ENCODE measurements at places on chromosomes 2 and 18.

GRCh38 chr2:227739351-227739750, 6.3 kb upstream of the SCYGR8 start:
- DNase-seq = no peak

DNA sequence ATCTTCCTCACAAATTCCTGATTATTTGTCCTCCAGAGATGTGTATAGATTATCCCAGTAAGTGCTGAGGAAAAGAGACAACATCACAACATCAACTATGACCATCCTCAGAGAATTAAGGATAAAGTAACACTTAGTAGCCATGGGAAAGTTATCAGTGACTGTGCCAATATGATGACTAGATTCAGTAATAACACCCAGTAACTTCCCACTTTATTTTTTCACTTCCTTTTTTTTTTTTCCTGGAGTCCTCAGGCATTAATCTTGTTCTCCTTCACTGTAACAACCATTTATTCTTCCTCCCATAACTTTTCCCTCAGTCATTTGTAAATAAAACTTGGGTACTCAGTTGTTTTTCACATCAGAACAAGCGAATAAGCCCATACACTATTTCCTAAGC, 16.7 kb upstream of the PID1 start:
- no peak for DNase-seq

GRCh38 chr18:46346213-46346612, 242.0 kb downstream of the HAUS1 start:
- DNase-seq = no peak

GRCh38 chr2:6832596-6833299, 33.0 kb downstream of the CMPK2 start:
- DNase-seq = no peak

DNA sequence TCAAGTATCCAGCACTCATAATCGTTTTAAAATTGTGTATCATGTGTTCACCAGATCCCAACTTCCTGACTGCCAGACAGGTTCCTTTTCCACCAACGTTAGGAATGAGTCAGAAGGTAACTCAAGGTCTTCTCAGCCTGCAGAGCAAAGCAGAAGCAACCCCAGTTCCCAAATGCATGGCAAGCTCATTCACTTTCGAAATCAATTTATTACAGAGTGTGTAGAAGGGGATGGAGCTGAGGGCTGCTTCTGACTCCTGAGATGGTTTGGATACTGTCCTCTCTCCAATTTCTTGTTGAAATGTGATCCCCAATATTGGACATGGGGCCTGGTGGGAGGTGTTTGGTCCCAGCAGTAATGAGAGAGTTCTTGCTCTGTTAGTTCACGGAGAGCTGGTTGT, 114.5 kb downstream of the PIEZO2 start:
- DNase-seq = peak; percentile 50

DNA sequence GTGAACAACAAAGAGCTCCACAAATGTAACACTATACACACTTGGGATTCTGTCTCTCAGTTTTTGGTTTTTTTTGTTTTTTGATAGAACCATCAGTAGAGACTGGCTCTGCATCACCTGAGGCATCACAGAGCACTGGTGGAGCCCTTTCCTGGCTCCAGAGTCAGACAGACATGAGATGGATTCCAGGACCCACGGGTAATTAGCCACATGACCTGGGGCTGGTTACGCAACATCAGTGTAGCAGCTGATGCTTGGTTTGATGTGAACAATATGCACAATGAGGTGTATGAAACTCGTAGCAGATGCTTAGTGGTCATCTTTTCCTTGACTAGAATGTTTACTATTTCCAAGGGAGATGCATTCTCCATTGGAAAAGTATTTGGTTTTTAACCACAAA, 40.7 kb downstream of the CMPK2 start:
- no peak for DNase-seq

DNA sequence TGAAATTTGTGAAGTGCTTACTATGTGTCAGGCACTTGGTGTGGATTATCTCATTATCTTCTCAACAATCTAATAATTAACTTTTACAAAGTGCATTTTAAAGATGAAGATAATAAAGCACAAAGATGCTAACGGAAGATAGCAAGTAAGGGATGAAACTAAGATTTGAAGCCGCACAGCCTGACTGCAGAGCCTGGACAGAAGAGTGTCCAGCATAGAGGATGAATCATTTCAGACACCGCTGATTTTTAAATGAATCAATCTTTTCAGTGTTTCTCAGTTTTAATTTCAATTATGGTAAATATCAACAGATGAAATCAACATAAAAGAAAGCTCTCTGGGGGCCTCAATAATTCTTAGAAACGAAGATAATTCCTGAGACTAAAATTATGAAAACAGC, 24.5 kb upstream of the STAM2 start:
- no peak for DNase-seq

DNA sequence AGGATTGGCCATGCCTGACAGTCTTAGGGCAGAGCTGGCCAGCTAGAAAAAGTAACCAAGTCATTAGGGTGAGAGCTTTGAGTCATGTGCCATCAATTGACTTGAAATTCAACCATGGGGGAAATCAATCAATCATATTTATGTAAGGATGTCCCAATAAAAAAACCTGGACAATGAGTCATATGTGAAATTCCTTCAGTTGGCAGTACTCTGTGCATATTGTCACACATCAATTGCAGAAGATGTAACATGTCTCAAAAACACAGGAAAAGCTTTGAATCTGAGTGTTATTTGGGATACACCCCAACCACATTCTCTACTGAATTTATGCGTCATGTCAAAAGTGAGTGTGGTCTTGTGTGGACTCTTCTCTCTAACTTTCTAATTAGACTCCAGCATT, 1004.1 kb upstream of the NRXN1 start:
- peak; percentile 4 for DNase-seq

DNA sequence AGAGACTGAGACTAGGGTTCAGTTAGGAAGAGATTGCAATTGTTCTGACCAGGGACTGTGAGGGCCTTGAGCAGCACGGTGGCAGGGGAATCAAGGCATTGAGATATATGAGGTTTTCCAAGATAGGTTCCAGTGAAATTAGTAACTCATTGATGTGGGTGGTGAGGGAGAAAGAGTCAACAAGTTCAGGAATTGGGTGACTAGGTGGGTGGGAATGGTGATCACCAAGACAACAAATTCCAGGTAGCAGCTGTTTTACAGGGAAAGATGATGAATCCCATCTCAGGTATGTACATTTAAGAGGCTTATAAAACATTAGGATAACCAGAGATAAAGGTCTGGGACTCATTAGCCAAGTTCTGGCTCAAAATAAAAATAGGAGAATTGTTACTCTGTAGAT, 251.5 kb upstream of the MGAT5 start:
- DNase-seq = no peak

GRCh38 chr2:43127208-43127940, 99.0 kb downstream of the ZFP36L2 start:
- DNase-seq = no peak

GRCh38 chr2:58532641-58533040, 291.5 kb upstream of the FANCL start:
- DNase-seq = no peak

- no peak for DNase-seq
Observed at GRCh38 chr18:5152343-5153020, 44.6 kb downstream of the AKAIN1 start.

DNA sequence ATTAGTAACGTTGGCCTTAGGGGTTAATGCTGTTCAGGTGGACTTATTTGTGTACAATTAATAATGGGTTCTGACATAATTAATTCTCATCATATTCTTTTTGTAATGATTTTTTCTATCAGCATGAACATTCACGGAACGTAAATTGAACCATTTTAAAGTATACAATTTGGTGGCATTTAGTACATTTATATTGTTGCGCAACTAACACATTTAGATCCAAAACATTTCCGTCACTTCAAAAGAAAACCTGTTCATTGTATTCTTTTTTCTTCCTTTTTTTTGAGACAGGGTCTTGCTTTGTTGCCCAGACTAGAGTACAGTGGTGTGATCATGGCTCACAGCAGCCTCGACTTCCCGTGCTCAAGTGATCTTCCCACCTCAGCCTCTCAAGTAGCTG, 65.8 kb downstream of the BOD1L2 start:
- no peak for DNase-seq

GRCh38 chr2:233012301-233012971, 620 bp downstream of the NGEF start:
- no peak for DNase-seq

GRCh38 chr2:143398781-143399180, 269.6 kb downstream of the ARHGAP15 start:
- peak; percentile 83 for DNase-seq

- DNase-seq = no peak
Observed at GRCh38 chr2:37730037-37730818, 58.8 kb upstream of the CDC42EP3 start.

DNA sequence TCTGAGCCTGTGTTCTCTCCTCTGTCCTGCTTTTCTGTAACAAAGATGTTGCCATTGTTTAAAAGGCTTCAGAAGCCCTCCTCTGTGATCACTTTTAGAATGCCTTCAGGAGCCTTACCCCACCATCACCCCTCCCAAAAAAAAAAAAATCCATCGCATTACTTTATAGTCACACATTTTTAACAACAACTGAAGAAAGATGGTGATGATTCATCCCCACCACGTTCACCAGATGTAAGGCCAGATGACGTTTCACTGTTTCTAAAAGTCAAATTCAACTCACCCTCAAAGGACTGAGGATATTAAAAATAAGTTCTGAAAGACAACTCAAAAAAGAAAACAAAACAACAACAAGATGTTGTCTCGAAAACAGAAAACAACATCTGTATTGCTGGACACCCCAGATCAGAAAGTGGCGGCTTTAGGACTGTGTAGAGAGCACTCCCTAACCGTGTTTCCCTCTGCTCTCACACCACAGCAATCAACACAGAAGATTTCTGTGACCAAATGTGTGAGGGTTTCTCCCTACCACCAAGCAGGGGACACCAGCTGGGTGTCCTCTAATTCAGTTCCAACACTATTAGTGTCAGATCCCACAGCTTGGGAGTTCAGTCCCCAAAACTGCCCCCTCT, 61.9 kb upstream of the CREB1 start:
- DNase-seq = peak; percentile 71

- DNase-seq = no peak
Observed at GRCh38 chr18:9426753-9427152, 48.6 kb upstream of the RALBP1 start.

DNA sequence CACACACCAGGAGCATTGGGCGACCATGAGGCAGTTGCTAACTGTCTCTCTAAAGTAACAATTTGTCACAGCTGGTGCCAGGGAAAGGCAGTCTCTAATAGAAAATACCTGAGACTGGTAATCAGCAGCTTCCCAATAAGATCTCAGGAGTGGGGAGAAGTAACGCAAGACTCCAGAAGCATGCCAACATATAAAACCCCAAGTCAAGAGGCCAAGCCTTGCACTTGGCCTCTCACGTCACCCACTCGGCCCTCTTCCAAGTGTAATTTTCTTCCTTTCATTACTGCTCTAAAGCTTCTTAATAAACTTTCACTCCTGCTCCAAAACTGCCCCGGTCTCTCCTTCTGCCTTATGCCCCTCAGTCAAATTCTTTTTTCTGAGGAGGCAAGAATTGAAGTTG, 455.6 kb upstream of the ACVR2A start:
- no peak for DNase-seq

- DNase-seq = no peak
Observed at GRCh38 chr2:124149571-124149970, 124.5 kb downstream of the CNTNAP5 start.

- DNase-seq = no peak
Observed at GRCh38 chr2:155060896-155061295, 362.4 kb downstream of the KCNJ3 start.

DNA sequence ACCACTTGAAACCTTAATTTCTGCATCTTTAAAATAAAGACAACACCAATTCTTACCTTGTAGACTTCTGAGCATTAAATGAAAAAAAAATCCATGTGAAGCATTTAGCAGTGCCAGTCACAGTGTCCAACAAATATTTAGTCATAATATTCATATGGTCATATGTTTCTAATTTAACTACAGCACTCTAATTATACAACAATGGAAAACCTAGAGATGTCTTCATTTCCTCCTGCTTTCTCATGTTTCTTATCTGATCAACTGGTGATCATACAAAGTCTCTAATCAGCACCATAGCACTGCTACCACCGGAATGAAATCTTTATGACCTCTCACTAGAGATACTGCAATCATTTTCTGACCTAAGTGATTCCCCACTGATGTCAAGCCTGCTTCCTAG, 10.2 kb upstream of the SCN3A start:
- DNase-seq = no peak

- no peak for DNase-seq
Observed at GRCh38 chr18:68694316-68694715, 20.6 kb downstream of the TMX3 start.

DNA sequence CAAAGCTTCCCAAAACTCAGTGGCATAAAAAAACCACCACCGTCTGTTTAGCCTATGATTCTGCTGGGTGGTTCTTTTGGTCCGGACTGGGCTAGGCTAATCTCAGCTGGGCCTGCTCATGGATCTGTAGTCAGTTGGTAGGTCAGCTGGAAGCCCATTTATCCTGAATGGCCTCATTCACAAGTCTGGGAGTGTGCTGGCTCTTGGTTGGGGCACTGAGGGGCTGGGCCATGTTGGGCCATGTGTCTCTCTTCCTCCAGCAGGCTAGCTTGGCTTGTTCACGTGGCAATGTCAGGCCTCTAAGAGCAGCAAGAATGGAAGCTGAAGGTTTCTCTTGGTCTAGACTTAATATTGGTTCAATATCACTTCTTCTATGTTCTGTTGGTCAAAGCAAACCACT, 95.7 kb upstream of the HS6ST1 start:
- DNase-seq = no peak

DNA sequence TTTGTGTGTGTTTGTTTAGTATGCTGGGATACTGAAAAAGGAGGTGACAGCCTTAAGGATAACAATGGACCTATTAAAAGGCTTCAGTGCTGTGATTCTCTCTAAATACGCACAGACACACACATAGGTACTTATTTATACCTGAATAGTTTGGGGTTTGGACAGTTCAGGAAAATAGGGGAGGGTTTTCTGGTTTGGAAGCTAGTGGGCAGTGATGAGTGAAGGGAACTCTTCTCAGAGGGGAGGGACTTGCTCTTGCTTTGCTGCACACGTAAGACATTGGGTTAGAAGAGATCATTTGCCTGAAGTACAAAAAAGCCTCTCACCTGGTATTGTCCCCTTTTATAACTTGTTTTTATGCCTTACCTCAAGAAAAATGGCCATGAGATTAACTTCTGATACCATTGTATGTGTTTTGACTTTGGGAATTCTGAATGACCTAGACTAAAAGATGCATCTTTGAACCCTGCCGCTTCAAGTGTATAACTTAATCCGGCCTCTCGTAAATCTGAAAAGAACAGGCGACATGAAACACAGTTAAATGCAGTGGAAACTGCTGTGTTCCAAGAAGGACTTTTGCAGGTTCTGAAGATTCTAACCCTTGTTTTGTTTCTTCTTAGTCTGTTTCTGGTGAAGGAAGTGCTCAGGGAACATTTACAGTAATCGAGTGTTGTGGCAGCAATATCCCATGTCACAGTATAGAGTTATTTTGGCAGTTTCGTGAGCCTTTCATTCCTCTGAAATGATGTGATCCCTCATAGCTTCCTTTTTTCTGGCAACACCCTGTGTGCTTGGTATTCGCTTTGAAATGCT, 2.5 kb downstream of the CRIM1 start:
- DNase-seq = peak; percentile 76

GRCh38 chr2:209788925-209789324, 17.3 kb downstream of the UNC80 start:
- no peak for DNase-seq

- no peak for DNase-seq
Observed at GRCh38 chr2:129763966-129764365, 215.5 kb upstream of the RAB6C start.

- DNase-seq = no peak
Observed at GRCh38 chr2:171579481-171579880, 57.2 kb downstream of the CYBRD1 start.

GRCh38 chr18:58567453-58568196, 61.3 kb downstream of the ALPK2 start:
- peak; percentile 81 for DNase-seq

GRCh38 chr2:162280654-162281053, 37.4 kb upstream of the FAP start:
- no peak for DNase-seq
